ENCODE measurements at places on chromosomes 1 and 21.

DNA sequence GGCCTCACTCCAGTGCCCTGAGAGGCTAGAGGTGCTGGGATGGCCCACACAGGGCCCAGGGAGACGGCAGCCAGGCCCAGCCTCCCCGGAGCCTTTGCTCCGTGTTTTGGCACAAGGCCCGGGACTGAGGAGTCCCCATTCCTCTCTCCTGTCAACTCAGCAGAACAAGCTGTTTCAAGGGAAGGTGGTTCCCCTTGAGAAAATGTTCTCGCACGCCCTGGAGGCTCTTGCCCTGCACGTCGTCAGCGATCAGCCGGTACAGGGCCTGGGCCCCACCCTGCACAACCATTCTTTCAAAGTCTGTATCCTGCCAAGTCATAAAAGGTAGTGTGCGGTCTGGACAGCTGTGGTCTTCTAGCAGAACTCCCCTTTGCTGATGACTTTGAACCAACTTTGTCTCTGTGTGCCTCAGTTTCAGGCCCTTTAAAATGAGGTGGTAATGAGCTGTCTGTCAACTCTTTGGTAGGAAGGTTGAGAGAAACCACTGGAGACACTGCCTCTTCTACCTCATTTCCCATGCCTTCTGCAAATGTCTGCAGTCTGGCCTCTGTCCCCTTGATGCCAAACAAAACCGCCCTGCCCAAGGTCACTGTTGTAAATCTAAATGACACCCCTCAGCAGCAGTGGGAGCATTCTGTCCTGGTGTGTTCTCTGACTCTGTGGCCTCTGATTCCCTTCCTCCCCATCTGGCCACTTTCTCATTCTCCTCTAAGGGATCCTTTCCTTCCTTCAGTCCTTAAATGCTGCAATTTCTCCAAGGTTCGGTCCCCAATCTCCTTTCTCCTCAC is 138.6 kb upstream of the JUN start:
- DNase-seq = peak; percentile 54

- DNase-seq = no peak
These were observed 125.5 kb upstream of the PLXNA2 start for GRCh38 chr1:208369658-208370057.

DNA sequence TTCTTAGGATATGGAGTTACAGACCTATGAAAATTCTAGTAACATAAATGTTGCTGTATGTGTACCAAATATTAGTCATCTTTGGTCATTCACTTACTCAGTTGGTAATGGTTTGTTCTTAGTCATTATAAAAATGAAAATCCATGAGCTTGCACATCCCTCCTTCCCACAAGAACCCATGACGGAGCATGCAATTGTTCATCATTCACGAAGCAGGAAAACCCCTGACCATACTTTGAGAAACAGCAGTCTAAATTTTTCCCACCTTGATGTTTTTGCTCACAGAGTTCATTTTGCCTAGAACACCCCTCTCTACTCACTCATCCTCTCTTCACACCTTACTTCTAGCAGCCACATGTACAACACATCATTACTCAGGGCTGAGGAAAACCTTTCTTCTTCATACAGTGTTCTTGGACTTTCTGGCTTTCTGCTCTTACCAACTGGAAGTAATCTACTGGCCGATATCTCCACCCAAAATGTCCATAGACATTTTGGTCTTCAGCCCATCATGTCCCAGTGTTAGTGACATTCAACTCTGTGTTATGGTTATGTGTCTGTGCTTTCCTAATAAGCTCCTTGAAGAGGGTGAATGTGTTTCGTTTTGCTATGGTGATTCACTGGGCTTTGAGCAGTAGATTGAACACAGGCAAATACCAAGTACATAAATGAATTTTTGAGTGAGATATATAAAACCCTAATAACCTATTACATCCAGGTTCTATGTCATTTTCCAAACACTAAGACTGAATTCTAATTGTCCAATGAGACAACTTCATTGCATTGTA is 189.9 kb downstream of the ZC3H11B start:
- DNase-seq = peak; percentile 10

- DNase-seq = no peak
These were observed 31.0 kb downstream of the LHX4 start for GRCh38 chr1:180261030-180261429.

GRCh38 chr1:15260418-15261154 is 13.6 kb downstream of the FHAD1 start:
- DNase-seq = no peak

DNA sequence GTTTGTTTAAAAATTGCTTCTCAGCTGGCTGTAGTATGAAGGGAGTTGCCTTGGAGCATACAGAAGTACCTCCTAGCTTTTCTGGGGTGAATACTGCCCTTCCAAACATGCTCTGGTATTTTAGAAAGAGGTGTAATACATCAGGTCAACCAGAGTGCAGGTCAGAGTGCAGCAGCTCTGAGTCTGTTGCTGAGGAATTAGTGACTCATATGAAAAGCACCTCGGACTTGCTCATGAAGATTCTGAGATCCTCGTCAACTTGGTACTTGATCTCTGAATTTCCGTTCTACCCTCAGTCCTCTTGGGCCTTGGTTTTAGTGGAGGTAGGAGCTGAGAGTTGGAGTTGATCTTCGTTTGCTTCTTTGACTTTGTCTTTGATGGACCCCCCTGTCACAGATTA is 67.3 kb downstream of the NOS1AP start:
- no peak for DNase-seq

- peak; percentile 63 for DNase-seq
These were observed 47.4 kb upstream of the OSBPL9 start for GRCh38 chr1:51569284-51570062.

DNA sequence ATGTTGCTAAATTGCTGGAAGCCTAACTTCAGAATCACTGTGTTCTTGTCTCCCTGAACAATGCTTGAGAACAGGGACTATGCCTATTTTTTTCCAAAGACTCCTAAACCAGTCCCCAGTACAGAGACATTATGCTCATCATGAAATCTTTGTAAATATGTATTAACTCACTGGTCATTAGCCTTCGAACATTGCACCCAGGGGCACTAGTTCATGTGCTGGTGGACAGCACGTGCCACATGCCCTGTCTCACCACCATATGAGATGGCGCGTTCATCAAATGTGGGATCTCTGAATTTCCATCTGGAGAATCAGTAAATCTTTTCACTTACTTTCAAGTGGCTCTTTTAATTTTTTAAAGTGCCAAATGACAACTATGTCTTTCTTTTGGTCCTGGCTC is 11.0 kb upstream of the ATP1A1 start:
- no peak for DNase-seq

- DNase-seq = no peak
These were observed 2.6 kb downstream of the RSPH1 start for GRCh38 chr21:42493109-42494060.

- DNase-seq = peak; percentile 18
These were observed 827 bp downstream of the OR2B11 start for GRCh38 chr1:247456914-247457639.

DNA sequence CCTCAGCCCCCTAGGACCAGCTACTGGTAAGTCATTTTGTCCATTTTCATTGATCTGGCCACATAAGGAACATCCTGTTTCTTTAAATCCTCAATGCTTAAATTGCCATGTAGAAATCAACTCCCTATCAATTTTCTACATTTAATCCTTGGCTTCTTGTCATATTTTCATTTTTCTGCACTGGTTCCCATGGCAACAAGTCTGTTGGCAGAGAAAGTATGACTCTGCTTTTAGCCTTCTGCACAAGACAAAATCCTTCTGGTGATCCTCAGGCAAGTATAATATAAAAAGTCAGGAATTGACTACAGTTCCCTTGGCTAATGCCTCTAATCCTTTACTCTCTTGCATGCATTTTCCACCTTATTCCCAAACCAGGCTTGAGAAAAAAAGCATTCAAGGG is 65.0 kb downstream of the LRRC40 start:
- no peak for DNase-seq

- DNase-seq = no peak
These were observed 309.8 kb downstream of the MATN1 start for GRCh38 chr1:30413606-30414005.

GRCh38 chr1:2215909-2216766 is 12.0 kb upstream of the SKI start:
- DNase-seq = no peak

DNA sequence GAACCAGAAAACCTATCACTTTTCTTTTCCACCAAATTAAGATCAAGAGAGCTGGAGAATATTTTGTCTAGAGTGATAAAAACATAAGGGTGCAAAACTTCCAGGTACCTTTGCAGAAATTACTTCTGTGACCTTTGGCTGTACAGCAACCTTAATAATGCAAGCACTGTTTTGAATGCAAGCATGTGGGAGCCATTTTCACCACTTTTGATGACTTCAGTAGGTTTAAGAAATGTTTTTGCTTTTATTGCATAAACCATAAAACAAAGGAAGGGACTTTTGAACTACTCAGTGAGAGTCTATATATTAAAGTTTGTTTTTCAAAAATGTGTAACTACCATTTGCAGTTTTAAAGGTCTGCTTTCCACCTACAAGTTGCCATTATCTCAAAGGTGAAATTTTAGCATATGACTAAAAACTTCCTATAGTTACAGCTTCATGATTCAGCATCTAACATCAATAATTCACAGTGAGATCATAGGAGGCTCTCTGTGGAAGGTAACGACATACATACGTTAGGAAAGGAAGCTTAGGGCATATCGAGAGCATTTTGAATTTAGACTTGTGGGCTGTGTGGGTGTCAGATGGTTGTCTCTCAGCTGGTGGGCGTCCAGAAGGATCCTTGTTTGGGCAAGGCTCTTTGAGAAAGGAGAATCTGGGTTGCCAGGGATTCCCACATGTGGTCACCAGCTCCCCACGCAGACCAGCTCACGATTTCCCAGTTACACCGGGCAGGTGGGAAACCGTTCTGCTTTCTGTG is 1.1 kb upstream of the GADD45A start:
- DNase-seq = peak; percentile 70

GRCh38 chr1:103336408-103336807 is 189.1 kb upstream of the RNPC3 start:
- DNase-seq = no peak

Measured in stimulated activated CD4-positive, alpha-beta T cell treated with anti-CD3 and anti-CD28 coated beads, Interleukin-15, amount 100 ng/mL, for 24 hours (primary cell).